ENCODE measurements at places on chromosomes 5 and 9. TPM values are rescaled to one million over a fixed set of nuclear protein-coding genes. Genes with fewer than 3 reads are reported as not detected.

CCDC127 gene
- total RNA-seq: 7.1 TPM

SV2C gene
- 0.04 TPM for total RNA-seq

TRIM36 gene
- total RNA-seq: 0.55 TPM

WNK2 gene
- 132 TPM for total RNA-seq

FAM114A2 gene
- total RNA-seq: 18.5 TPM

RNF224 gene
- not detected for total RNA-seq

SPATA6L gene
- 0.15 TPM for total RNA-seq

OR13D1 gene
- not detected for total RNA-seq

AK8 gene
- total RNA-seq: 0.19 TPM

LCN15 gene
- 0.63 TPM for total RNA-seq

C5 gene
- total RNA-seq: 0.82 TPM

NIM1K gene
- 0.43 TPM for total RNA-seq

GNG10 gene
- 44.5 TPM for total RNA-seq

PFN3 gene
- not detected for total RNA-seq

BRINP1 gene
- 0.78 TPM for total RNA-seq

SPINK7 gene
- total RNA-seq: not detected

DCP2 gene
- 10.8 TPM for total RNA-seq

FAM169A gene
- total RNA-seq: 4.2 TPM

MRPL22 gene
- total RNA-seq: 25.4 TPM

WDR38 gene
- not detected for total RNA-seq

Data from right atrium auricular region (tissue), 2 donors.